ENCODE measurements at places on chromosomes 12 and 14. TPM values are rescaled to one million over a fixed set of nuclear protein-coding genes. Genes with fewer than 3 reads are reported as not detected.

The RFX4 gene
- polyA plus RNA-seq = not detected

DNA sequence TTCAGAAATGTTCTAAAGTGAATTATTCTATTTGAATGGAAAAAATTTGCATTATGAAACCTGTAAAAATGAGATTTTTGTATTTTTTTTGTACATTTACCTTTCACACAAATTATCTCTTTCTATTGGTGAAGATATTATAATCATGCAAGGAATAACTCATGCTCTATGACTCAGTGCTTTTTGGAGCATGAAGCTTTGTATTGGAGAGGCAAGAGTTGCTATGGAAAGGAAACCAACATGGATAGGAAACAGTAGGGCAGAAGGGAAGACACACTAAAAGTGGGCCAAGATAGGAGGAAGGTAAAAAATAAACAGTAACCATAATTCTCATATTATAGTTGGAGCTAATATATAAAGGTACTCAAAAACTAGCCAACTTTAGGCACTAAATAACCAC, 79.0 kb downstream of the PLCZ1 start:
- no peak for DNase-seq

DNA sequence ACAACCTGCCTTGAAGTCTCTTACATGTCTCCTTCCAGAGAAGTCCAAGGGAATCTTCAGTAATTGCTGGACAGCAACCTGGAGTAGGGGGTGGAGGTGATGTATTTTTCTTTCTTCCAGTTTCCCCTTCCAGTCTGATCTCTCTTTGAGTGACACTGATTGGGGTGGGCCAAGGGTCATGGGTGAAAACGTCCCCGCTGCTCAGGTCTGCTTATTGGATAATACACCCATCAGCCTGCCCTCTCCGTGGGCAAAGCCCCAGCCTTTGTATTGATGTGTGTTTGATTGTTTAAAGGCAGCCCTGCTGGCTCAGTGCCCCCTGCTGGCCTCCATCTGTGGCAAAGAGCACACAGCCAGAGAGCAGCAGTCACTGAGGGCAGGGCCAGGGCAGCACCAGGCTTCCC, 35.7 kb upstream of the ATP2A2 start:
- no peak for DNase-seq

The ACVR1B gene
- polyA plus RNA-seq = 59.2 TPM

The CYP46A1 gene
- polyA plus RNA-seq = 1.5 TPM

The PRPH gene
- polyA plus RNA-seq = 0.23 TPM

GRCh38 chr12:115455268-115455681, 771.3 kb upstream of the TBX3 start:
- DNase-seq = no peak

DNA sequence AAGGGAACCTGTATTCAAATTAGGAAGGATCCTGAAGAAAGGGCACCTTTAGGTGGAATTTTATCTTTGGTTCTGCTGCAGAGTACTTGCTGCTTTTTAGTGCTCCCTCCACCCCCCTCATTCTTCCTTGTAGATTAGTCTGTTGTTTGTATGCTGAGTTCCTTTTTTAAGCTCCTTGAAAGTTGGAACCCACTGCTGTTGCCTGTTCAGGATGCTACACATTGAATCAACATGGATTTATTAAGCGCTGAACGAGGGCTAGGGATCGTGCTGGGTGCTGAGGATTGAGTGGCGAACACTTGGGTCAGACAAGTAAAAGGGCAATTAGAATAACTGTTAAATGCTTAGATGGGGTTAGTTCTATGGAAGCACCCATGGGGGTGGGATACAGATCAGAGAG, 884 bp upstream of the AMN1 start:
- no peak for DNase-seq

DNA sequence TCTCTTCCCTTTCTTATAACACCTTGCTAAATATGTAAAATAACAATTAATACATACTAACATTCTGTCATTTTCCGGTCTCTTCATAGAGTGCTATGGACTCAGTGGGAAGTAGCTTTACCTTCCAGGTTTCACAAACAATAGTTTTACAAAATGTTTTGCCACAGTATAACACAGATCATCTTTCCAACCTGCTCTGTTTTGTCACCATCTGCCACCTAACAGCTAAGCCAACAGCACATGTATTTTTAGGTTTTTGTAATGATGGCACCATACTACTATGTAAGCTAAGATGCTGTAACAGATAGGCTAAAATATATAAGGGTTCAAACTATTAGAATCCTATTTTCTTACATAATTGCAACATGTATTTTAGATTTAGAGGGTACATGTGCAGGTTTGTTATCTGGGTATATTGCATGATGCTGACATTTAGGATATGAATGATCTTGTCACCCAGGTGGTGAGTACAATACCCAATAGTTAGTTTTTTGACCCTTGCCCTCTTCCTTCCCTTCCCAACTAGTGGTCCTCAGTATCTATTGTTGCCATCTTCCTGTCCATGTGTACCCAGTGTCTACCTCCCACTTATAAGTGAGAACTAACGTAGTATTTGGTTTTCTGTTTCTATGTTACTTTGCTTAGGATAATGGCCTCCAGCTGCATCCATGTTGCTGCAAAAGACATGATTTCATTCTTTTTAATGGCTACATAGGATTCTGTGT, 8.7 kb downstream of the RHOJ start:
- DNase-seq = no peak

The GPR162 gene
- 29.6 TPM for polyA plus RNA-seq

DNA sequence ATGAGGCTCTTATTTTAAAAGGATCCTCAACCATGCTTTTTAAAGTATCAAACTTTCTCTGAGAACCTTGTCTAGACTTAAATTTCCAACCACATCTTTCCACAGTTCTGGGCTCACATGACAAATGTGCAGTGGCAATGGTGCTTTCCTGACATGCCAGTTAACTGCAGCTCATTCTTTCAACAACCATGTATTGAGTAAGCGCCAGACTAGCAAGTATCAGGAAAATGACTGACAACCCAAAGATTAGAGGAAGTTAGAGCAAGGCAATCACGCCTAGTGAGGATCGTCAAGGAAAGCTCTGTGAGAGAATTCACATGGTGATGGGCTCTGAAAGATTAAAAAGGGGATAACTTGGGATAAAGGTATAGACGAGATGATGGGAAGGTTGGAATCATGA, 35.8 kb downstream of the FLVCR2 start:
- DNase-seq = no peak

The MIPOL1 gene
- polyA plus RNA-seq = 12.8 TPM

DNA sequence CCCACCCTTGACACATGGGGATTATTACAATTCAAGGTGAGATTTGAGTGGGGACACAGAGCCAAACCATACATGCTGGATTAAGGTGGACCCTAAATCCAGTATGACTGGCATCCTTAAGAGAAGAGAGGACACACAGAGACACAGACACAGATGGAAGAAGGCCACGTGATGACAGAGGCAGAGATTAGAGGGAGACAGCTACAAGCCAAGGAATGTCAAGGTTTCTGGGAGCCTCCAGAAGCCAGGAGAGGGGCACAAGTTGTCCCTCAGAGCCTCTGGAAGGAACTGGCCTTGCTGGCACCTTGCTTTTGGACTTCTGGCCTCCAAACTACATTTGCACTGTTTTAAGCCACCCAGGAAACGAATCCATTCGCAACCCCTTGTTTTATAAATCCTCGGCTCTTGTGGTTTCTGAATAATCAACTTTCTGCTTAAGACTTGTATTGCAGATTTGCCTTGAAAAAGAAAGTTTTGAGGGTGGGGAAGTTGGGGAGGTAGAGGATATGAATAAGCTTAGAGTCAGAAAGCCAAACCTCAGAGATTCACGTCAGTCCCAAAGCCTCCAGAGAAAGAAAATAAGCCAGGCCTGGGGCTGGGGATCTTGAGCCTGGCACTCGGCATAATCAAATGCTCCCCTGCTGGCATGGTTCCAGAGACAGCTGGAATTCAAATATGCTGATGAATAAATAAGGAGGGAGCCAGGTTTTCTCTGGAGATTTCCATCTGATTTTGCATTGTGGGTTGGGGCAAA, 224.2 kb upstream of the PWP1 start:
- no peak for DNase-seq

GRCh38 chr12:20805921-20806320, 4.6 kb upstream of the SLCO1B3 start:
- no peak for DNase-seq

The CLEC4C gene
- not detected for polyA plus RNA-seq

- no peak for DNase-seq
Observed at GRCh38 chr12:685388-685787, 22.1 kb upstream of the NINJ2 start.

GRCh38 chr14:99125113-99125512, 146.9 kb downstream of the BCL11B start:
- no peak for DNase-seq
